ENCODE measurements at places on chromosomes 11 and 22.

- DNase-seq = no peak
These were observed 5.5 kb upstream of the GAB4 start for GRCh38 chr22:17013396-17014100.

DNA sequence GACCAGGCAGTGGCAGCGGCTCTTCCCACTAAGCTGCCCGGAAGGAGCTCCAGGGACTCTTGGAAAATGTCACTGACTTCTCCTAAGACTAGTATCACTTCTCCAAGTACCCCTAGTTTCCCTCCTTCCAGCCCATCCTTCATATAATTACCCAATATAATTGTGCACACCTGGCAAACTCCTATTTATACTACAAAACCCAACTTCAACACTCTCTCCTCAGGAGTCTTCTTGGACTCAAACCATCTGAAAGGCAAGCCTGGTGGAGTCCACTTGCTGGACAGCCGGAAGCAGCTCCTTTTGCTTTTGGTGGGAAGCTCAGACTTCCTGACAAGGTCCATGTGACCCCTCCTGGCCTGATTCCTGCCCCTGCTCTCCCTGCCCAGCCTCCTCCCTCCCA lies 955.9 kb downstream of the TBC1D22A start:
- no peak for DNase-seq

GRCh38 chr11:116778556-116778955 lies 5.8 kb upstream of the BUD13 start:
- DNase-seq = no peak

GRCh38 chr11:9765320-9766101 lies 101.6 kb downstream of the SWAP70 start:
- DNase-seq = no peak

DNA sequence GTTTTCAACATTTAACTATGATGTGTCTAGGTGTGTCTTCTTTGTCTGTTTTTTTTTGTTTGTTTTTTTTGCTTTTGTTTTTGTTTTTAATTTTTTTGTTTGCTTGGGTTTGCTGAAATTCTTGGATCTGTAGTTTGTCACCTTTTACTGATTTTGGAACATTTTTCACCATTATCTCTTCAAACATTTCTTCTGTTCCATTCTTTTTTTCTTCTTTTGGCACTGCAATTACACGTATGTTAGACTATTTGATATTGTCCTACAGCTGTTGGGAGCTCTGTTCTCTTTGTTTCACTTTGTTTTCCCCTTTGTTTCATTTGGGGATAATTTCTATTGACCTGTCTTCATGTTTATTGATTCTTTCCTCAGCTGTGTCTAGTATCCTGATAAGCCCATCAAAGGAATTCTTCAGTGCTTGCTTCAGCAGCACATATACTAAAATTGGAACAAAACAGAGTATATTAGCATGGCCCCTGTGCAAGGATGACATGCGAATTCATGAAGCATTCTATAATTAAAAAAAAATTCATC lies 60.8 kb downstream of the KREMEN1 start:
- no peak for DNase-seq

DNA sequence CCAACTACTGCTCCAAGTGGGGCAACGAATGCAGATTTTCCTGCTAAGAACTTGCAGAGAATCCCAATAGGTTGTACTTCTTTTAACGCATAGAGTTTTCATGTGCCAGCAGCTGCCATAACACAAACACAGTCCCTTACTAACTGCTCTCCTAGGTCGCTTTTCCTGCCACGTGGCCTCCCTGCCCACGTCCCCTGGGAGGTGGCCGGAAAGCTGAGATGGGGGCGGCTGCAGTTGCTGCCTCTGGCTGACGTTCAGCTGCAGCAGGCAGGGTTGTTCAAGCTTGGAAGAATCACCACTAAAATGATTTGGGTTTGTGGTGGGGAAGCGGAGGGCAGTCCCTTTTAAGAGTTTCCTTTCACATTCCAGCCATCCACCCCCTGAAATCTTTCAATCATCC lies 39.3 kb downstream of the ZNF202 start:
- no peak for DNase-seq

DNA sequence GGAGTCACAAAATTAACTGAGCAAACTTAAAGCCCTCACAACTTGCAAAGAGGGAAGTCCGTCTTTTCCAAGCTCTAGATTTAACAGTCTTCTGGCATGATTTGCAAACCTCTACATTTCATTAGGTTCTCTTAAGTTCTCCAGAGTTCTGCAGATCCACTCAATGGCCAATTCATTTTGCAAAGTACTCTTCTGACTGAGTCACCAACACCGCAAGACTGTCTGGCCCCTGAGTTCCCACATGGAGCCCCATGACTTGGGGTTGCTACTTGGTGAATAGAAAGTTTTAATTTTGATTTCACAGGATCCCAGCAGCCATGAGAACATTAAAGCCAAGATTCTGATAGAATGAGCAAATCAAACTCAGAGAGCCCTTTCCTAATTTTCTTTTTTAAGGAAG lies 134.5 kb downstream of the PLEKHA7 start:
- DNase-seq = no peak

DNA sequence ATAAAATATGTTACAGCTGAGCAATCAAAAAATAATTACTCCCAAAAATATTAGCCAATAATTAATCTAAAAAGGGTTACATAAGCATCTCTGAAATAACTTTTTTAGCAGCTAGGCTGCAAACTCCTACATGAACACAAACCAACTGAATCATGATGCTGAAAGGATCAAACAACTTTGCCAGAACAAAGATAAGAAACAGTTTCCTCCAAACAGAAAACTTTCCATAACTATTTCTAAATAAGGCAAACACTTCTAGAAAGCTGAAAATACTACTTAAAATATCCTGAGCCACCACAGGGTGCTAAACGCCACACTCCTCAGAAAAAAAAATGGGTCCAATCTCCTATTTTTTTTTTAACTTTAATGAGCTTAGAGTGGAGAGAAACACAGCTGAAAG lies 68.6 kb upstream of the ARHGAP32 start:
- no peak for DNase-seq

DNA sequence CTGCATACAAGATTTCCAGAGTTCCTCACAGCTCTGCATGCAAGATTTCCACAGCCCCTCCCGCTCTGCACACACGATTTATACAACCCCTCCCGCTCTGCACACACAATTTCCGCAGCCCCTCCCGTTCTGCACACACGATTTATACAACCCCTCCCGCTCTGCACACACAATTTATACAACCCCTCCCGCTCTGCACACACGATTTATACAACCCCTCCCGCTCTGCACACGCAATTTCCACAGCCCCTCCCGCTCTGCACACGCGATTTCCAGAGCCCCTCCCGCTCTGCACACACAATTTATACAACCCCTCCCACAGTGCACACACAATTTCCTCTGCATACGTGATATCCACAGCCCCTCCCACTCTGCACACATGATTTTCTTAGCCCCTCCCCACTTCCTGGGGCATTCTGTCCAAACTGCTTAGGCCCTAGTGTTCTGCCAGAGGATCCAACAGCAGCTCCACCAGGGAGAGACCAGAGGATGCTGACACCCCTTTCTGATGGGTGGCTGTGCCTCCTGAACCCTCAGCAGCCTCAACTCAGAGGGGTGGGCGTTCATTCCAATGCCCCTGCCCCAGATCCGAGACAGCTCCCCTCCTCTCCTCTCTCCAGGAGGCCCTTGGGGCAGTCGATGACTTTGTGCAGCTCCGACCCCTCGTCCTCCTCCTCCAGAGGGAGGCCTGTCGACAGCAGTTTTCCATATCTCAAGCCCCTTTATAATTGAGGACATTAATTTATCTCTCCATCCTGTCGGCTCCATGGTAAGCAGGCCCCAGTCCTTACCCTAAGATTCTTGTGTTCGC lies 671.7 kb downstream of the BRD1 start:
- no peak for DNase-seq

- DNase-seq = no peak
These were observed 51.4 kb downstream of the JAM3 start for GRCh38 chr11:134120143-134120850.

GRCh38 chr22:44314425-44315067 lies 1.8 kb upstream of the SHISAL1 start:
- DNase-seq = no peak

GRCh38 chr22:21054046-21054713 lies 8.4 kb downstream of the LRRC74B start:
- no peak for DNase-seq

DNA sequence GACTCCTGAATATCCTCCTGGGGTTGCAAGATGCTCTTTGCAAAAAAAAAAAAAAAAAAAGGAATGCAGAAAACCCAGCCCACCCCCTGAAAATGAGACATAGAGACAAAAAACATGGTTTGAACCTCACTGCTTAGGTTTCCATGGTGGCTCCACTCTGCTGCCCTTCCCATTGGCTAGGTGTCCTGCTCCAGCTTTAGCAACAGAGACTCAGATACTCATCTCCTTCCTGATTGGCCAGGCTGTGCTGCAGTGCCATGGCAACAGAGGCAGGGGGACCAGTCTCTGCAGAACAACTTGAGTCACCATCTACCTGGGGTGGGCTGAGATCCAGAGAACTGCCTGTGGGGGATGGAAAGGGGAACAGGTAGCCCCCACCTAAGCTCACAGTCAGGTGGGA lies 17.4 kb upstream of the YWHAH start:
- DNase-seq = no peak

GRCh38 chr11:69126286-69126685 lies 29.4 kb upstream of the SMIM38 start:
- no peak for DNase-seq
